WTC11 (cell line): ENCODE measurements at places on chromosomes 3 and 15. TPM values are rescaled to one million over a fixed set of nuclear protein-coding genes. Genes with fewer than 3 reads are reported as not detected.

SLMAP gene
- total RNA-seq = 75.5 to 79.5 TPM (median 78.3 TPM) in 3 replicates

FBXO40 gene
- 0.04 to 0.09 TPM (median 0.07 TPM) in 3 replicates for total RNA-seq

ONECUT1 gene
- total RNA-seq = 33.8 to 39.3 TPM (median 35.9 TPM) in 3 replicates

MAPK6 gene
- 82.2 to 95.1 TPM (median 83.2 TPM) in 3 replicates for total RNA-seq

CGNL1 gene
- 57.3 to 69.5 TPM (median 67.1 TPM) in 3 replicates for total RNA-seq

ISLR2 gene
- total RNA-seq = 8.1 to 9.4 TPM (median 8.9 TPM) in 3 replicates

IGDCC3 gene
- total RNA-seq = 49.2 to 53.5 TPM (median 53.5 TPM) in 3 replicates

CFAP91 gene
- total RNA-seq = 2.2 to 3.5 TPM (median 3.3 TPM) in 3 replicates

INKA1 gene
- 1.4 to 2.0 TPM (median 1.5 TPM) in 3 replicates for total RNA-seq

DNA sequence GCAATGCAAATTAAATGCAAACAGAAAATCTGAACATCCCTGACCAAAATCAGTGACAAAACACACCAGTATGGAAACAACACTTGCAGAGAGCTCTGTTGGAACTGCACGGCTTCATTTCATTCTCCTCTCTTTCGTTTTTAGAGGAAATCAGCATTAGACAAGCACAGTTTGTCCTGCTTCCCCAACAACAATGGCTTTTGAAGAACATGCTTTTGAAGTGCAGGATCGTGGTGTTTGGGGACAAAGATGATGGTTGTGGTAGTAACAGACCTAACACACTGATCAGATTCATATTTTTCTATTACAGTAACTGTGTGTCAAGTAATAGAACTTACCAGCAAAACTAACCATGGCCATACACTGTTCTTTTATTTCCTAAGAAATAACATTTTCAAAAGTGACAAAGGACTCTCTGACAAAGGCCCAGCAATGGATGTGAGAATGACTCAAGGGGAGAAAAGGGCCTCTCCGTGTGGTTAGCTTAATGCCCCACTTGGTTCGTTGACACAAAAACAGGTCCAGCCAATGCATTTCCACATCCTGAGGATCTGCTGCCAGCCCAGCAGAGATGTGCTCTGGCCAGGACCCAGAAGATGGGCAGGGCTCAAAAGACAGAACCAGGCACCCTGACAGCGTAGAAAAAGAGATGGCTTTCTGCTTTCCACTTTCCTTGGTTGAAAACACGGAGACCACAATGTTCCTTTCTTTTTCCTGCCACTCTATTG is 84.1 kb downstream of the CCNL1 start:
- no peak for DNase-seq

DNA sequence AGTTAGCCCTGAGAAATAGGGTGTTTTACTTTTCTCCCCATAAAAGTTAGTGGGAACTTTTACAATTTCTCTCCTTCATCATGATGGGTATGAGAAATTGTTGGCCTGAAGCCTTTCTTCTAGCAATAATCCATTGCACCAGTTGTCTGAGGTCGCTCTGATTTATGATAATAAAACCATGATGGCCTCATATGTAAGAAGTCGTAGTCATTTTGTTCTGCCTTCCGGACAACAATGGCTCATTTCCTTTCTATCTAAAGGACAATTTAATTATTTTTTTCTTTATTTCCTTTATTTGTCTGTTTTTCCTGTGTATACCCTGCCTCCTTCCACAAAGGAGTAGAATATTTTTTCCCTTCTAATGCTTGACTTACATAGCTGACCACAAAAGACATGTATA is 31.6 kb upstream of the GNB4 start:
- no peak for DNase-seq

DNA sequence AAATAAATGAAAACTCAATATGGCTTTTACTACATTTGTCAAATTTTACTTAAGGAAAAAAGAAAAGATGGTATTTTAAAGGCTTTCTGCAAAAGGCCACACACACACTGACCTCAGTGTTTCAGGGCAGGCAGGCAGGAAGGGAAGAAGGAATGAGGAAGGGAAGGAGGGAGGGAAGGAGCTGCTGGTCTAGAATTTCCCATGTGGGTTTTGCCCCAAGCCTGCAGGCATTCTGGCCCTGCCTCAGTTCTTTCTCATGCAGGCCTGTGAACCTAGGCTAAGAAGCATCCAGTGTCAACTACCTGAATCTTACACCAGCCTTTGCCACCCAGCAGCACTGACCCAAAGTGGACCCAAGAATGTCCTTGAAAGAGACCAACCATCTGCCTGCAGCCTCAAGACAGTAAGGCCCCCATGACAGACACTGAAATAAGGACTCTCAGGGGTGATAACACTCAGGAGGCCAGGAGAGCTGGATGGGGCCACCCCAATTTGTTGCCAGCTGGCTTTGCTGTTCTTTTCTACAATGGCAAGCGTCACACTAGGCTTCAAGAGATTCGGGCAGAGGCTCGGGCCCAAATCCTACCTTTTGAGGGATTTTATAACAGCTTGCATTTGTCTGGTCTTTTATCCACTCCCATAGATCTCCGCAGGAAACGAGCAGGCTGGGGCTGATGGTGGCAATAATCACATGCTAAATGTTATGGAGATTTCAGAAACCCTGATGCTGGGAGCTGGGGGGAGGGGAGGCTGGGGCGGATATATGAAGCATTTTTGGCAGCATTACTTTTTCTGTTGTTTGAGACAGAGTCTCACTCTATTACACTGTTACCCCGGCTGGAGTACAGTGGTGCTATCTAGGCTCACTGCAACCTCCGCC is 51.4 kb downstream of the XXYLT1 start:
- no peak for DNase-seq

- DNase-seq = no peak
Observed at GRCh38 chr3:159455741-159456181, 532.9 kb upstream of the IL12A start.

DNA sequence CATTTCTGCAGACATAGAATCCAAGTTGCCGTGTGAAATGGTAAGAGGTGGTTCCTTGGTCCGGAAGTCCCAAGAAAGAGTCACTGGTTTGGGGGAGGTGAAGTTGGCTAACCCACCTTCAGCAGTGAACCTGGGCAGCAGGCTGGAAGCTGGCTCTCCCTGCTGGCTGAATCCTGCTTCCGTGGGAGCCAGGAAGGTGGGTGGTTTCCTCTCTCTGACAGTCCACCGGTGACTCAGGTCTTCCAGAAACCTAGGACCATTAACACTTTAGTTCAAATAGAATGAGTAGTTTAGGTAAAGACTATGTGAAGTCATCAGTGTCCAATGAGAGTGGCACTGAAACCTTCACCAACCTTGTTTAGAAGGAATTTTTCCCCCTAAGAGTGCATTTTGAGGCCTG is 87.4 kb upstream of the CACNA2D3 start:
- no peak for DNase-seq

DNA sequence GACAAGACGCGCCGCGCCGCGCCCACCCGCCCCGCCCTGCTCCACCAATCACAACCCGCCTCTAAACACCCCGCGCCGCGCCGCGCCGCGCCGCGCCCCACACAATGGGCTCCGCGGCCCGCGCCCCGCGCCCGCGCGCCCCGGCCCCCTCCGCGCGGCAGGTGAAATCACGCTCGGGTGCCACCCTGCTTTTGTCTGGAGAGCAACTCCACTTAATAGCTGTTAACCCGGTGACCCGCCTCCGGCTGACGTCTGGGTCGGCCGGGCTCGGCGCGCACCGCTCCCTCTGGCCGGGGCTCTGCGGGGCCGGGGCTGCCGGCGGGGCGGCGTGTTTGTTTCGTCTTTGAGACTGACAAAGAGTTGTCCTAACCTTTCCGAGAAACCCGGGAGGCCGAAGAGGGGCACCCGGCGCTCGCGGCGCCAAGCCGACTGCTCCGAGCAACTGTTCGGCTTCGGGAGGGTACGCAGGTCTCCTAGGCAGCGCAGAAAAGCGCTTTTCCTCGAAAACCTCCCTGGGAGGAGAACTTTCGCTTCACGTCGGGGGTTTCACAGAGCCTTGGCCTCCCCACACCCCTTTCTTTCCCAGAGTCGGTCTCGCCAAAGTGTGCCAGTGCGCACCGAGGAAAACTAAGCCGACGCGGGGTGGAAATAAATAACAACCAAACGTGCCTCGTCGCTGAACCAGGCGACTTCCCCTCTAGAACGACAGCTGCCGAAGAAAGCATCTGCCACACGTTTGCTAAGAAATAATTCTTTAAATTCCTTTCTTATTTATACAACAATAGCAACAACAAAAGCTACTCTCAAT is 518.4 kb downstream of the FOXP1 start:
- peak; percentile 73 for DNase-seq

GRCh38 chr3:83934192-83935021 is 1024.4 kb upstream of the CADM2 start:
- no peak for DNase-seq

- no peak for DNase-seq
Observed at GRCh38 chr3:178593786-178594185, 57.5 kb downstream of the KCNMB2 start.

DNA sequence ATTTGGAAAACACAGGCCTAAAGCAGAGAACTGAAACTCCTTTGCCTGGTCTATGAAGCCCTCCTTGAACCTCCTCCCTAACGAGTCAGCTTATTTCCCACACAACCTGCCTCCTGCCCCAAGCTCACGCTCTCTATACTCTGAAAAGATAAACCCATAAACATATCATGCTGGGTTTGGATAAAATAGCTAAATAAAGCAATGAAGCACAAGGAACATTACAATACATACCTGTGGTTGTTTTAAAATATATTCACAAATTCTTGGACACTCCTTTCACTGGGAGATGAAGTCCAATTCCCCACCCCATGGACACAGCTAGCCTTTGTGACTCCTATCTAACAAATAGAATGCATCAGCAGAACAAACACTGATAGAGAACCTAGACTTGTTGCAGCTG is 98.2 kb downstream of the PLCH1 start:
- no peak for DNase-seq

- DNase-seq = no peak
Observed at GRCh38 chr3:11136116-11136515, 18.2 kb upstream of the HRH1 start.

- no peak for DNase-seq
Observed at GRCh38 chr3:10437995-10438901, 67.1 kb downstream of the ATP2B2 start.

DNA sequence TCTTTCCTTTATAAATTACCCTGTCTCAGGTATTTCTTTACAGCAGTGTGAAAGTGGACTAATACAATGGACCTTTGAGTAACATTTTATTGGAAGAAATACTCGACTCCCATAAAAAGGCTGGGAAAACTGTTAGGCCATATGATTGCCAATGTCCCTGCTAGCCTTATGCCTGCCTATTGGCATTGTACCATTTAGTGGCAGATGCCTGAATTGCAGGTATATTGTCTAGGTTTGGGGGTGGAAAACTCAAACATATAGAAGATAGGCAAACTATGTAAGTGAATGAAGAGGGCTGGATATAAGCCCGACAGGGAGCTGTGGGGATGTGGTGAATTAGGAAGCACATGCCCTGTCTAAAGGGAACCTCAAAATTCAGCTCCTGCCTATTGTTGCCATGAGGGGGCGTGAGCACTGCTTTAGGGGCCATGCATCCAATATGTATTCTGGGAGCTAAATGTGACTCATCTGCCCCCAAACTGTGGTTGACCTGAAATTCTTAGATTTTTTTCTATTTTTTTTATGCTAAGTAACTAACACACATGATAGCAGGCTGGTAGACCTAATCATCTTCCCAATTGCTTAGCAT is 65.2 kb upstream of the TRA2B start:
- DNase-seq = peak; percentile 36

DNA sequence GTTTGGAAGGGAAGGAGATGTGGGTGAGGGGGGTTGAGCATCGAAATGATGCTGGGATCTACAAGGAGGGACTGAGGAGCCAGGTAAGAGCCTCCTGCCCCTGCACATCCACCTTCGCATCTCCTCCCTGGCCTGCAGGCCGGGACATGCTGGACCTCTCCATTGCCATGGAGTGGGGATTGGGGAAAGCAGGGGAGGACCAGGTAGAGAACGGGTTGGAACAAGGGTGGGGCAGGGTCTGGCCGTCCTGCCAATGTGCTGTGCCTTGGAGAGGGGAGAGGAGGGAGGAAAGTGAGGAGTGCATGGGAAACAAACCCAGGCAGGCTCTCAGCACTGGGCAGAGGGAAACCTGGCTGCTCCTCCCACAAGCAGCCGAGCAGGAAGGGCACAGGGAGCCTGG is 10.6 kb downstream of the PLA2G4B start:
- DNase-seq = no peak

- DNase-seq = no peak
Observed at GRCh38 chr3:38005076-38006020, 14.8 kb downstream of the VILL start.

DNA sequence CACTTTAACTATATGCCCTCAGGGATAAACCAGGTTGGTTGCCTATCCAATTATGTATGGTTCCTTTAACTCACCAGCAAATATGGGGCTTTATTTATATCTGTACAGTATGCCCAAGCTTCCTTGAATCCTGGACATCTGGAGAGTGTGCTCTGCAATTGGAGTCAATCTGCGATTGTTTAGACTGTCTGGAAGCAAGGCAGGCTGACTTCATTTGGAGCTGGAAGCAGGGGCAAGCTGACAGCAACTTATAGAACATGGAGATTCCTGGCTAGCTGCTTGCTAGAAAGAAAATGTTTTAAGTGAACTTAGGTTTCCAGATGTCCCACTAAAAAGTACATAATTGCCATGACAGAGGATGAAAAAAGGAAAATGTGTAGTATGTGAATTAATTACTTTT is 63.7 kb upstream of the TPRG1 start:
- no peak for DNase-seq

- no peak for DNase-seq
Observed at GRCh38 chr3:181581656-181582055, 130.1 kb upstream of the SOX2 start.

DNA sequence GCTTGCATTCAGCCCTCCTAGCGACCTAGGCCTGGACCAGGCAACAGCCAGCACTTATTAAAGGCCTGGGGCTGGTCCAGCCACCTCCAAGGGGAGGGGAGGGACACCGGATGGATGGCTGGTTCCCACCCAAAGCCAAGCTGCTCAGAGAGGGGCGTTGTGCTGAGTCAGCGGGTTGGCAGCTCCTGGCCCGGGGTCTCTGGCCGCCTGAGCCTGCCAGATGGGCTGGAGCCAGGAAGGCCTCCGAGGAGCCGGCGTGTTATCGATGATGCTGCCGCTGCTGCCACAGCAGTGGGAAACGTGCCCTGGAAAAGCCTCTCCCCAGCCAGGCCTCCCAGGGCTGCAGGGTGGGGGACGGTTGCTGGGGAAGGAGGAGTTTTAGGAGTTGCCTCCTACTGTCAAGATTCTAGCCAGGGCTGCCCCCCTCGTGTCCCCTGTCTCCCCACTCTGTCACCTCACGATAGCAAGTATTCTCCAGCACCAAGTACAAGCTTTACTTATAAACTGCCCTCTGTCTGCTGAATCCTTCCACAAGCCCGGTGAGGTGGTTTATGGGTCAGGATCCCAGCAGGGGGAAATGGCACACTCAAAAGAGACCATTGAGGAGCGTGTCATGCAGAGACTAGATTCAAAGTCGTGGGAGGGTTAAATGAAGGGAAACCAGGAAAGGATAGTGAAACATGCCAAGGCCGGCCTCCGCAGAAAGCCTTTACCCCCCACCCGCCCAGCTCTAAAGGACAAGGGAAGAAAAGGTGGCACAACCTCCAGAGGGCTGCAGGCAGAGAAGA is 43.2 kb upstream of the TSEN2 start:
- DNase-seq = no peak

DNA sequence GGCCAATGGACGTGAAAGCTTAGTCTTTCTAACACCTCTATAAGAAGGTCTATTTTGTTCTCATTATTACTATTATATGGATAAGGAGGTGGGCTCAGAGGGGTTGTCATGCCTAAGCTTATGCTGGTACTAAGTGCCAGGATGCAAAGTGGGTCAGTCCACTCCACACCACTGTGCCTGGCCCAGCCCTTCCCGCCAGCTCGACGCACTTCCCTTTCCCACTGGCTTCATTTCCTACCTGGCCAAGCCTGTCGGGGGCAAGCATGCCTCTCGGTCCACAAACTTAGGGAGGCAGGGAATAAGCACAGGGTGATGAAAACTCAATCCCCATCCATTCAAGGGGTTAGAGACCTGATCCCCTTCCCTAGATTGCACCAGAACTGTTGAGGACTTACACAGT is 5.9 kb upstream of the SYNM start:
- no peak for DNase-seq
